Activated T-cell treated with anti-CD3 and anti-CD28 coated beads, Interleukin-2, amount 50 U/mL, for 72 hours (primary cell): ENCODE measurements at places on chromosomes 2 and 18. TPM values are rescaled to one million over a fixed set of nuclear protein-coding genes. Genes with fewer than 3 reads are reported as not detected.

DNA sequence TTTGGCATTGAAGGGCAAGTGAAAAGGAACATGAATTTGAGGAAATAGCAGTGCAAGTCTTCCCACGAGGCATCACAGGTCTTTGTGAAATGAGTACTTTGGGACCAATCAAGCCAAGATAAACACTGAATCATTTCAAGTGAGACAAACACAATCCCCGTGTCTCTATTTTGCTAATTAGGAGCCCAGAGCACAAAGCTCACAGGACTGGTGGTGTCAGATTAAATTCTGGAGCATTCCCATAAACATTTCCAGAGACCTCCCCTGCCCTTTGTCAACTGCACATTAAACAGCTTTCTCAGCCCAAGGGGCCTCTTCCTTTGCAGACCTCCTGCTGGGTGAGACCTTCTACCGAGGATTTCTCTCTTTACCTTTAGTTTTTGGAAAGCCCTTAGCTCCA is 50.7 kb downstream of the DAPL1 start:
- H3K27me3 ChIP-seq, result no peaks in the 10 kb centered on the region
- H3K27ac ChIP-seq, result no peak overlapping the region
- H3K4me3 ChIP-seq, result no peak overlapping the region

DNA sequence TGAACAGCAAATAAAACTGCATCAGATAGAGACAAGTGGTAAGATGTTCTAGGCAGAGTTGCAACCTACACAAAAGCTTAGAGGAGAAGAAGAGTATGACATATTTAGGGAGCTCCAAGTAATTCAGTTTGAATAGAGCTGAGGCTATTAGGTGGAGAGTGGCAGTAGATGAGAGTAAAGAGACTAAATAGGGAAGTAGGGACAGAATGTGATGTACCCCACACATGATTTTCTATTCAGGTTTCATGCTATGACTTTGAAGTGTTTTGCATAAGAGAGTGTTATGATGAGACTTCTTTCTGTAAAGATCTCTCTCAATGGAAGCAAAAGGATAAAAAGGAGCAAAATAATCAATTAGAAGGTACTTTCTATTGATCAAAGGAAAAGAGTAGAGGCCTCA is 206.8 kb upstream of the ERBB4 start:
- no peaks in the 10 kb centered on the region for H3K36me3 ChIP-seq
- H3K4me1 ChIP-seq, result no peaks in the 10 kb centered on the region
- no peaks in the 10 kb centered on the region for H3K27me3 ChIP-seq
- no peak for DNase-seq
- H3K27ac ChIP-seq, result no peak overlapping the region

DNA sequence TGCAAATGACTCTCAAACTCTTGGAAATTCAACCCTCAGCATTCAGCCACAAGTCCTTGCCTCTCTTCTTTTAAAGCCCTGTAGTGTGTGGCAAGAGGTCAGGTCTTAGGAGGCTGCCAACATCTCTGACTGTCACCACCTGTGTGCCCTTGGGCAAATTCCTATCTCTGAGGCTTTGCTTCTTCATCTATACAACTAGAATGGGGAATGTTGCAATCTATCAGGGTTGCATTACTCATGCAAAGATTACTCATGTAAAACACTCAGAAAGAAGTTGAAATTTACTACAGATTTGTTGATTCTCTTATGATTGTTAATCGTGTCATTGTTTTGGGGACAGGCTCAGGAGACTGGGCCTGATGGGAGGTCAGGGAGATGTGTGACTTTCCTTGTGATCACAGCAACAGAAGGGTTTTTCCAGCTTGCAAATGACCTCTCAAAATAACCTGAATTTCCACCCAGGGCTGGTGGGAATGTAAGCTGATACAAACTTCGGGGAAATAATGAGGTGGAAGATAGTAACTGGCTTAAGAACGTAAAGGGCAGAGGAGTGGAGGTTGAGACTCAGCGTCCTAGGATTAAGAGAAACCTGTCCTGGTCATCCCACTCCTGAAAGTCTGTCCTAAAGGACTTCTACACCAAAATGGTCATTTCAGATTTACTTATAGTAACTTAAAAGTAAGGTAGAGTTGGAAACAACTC is 32.1 kb upstream of the SIGLEC15 start:
- H3K4me3 ChIP-seq, result no peak overlapping the region
- peaks cover 4% of the 10 kb centered on the region for H3K36me3 ChIP-seq
- no peak for DNase-seq

DNA sequence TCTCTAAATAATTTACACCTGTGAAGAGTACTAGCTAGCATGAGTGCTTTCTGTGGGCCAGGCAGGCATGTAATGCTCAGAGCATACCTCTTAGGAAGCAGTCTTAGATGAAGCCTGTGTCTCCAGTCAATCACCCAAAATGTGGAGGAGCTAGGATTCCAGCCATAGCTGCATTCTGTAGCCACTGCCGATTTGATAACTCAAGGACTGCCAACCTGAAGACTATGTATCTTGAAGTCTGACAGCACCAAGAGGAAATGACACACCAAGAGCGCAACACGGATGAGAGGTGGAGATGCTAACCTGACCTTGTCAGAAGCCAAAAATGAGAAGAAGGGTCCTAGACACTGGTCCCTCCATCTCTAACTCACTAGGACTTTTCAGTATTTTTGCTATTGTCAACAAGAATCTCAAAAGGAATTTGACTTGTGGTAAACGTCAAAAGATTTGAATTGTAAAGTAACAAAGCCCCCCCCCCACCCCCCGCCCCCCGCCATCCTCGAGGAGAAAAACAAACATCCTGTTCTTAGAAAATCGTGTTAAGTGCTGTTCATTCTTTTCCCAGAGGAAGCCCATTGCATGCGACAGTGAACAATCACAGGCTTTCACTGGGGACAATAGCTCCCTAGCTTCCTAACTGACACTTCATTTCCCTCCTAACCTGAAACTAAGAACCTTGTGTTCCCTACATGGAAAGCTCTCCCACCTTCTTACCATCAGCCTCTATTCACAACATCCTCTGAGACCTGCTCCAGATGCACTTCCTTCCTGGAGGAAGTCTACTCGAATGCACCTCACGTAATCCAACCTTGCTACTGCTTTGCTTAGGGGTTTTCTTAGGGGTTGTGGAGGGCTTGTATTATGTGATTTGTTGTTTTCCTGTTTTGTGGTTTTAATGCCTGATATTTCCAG is 14.7 kb downstream of the CDC42EP3 start:
- H3K36me3 ChIP-seq, result peaks cover 2% of the 10 kb centered on the region
- peaks cover 84% of the 10 kb centered on the region for H3K4me1 ChIP-seq
- H3K4me3 ChIP-seq, result peak overlapping the region; percentile 64

DNA sequence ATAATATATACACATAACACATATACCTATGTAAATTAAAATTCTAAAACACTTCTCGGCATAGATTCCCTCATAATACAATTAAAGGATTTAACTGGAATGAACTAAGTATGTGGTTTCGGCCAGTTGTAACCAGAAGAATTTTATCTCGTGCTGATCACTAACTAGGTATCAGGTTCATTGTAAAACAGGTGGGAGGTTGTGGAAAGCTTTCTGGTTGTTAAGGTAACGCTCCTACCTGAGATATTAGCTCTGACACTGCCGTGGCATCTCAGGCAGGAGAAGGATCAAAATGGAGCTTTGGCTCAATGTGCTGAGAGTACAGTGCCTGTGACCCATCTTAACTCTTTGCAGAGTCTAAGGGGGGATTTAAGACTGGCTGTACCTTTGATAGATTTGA is 42.5 kb downstream of the SLC9A2 start:
- H3K27ac ChIP-seq, result peak overlapping the region; percentile 5
- H3K36me3 ChIP-seq, result no peaks in the 10 kb centered on the region
- H3K27me3 ChIP-seq, result peaks cover 8% of the 10 kb centered on the region
- DNase-seq, result no peak
- H3K4me1 ChIP-seq, result peaks cover 49% of the 10 kb centered on the region

- peaks cover 36% of the 10 kb centered on the region for H3K27me3 ChIP-seq
- DNase-seq, result no peak
- H3K36me3 ChIP-seq, result no peaks in the 10 kb centered on the region
These were observed 14.3 kb downstream of the IGFBP5 start for GRCh38 chr2:216680951-216681629.

DNA sequence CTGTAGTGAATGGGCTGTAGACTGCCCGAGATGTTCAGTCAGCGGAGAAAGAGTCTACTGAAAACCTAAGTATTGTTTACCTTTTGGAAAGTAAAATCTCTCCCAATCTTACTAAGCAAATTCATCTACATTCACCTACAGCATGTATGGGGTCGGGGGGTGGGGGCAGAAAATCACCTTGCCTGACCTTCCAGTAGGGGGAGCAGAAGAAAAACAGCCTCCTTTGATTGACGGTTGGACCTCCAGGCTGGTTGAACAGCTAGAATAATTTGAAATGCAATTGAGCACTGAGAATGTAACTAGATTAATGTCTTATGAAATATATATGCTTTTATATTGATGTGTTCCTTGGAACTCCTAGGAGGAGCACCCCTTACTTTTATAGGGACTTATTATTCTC is 10.0 kb downstream of the LRATD1 start:
- H3K27me3 ChIP-seq, result peaks cover under 1% of the 10 kb centered on the region
- no peak for DNase-seq
- no peak overlapping the region for H3K27ac ChIP-seq
- no peaks in the 10 kb centered on the region for H3K4me1 ChIP-seq
- H3K36me3 ChIP-seq, result no peaks in the 10 kb centered on the region

DNA sequence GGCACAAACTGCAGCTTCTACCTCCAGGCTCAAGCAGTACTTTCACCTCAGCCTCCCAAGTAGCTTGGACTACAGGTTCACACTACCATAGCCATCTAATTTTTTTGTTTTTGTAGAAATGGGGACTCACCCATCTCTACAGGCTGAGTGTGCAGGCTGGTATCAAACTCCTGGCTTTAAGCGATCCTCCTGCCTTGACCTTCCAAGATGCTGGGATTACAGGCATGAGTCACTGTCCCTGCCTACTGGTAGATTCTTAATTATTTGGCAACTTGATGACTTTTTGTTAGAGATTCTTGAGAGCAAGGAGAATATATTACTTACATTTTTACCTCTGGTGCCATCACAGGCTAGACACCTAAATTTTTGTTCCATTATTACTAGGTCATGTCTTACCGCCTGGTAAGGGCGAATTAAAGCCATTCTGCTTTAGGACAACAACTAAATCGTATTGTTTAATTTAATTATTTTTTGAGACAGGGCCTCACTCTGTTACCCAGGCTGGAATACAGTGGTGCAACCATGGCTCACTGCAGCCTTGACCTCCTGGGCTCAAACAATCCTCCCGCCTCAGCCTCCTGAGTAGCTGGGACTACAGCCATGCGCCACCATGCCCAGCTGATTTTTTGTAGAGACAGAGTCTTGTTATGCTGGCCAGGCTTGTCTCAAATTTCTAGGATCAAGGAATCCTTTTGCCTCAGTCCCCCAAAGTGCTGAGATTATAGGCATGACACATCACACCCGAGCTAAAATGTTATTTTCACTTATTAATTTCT is 15.7 kb downstream of the DYNC1I2 start:
- H3K4me3 ChIP-seq, result no peak overlapping the region
- H3K27me3 ChIP-seq, result no peaks in the 10 kb centered on the region
- no peak overlapping the region for H3K27ac ChIP-seq
- peaks cover 3% of the 10 kb centered on the region for H3K36me3 ChIP-seq
- peaks cover 13% of the 10 kb centered on the region for H3K4me1 ChIP-seq
- DNase-seq, result no peak

- peaks cover 13% of the 10 kb centered on the region for H3K27me3 ChIP-seq
- H3K27ac ChIP-seq, result no peak overlapping the region
These were observed 184.3 kb upstream of the SIX2 start for GRCh38 chr2:45193581-45193980.

DNA sequence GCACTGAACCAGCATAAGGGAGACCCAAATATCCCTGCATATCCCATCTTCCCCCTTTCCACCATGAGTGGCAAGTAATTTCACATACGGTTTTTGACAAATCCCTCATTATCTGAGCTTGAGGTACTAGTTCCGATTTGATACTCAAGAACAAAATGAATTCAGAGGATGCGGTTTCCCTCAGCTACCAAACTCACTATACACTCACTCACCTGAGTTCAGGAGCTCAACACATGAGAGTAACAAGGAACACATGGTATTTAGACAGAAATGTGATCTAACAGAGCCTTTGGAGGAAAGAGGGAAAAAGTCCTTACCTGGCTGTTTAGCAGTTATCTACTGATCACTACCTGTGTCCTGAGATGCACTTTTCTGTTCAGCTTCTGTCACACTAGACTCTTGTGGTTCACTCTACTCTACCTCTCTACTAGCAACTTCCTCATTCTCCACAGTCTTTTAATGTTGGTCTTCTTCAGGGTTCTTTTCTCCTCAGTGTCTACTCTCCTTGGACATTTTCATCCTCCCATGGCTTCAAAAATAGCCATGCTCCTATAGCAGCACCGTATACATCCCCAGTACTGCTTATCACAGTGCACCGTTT is 25.1 kb downstream of the ASXL2 start:
- peak overlapping the region; percentile 62 for H3K4me3 ChIP-seq
- H3K4me1 ChIP-seq, result peaks cover 48% of the 10 kb centered on the region
- H3K27ac ChIP-seq, result peak overlapping the region; percentile 92
- no peaks in the 10 kb centered on the region for H3K36me3 ChIP-seq
- DNase-seq, result peak; percentile 21
- H3K27me3 ChIP-seq, result no peaks in the 10 kb centered on the region

- no peaks in the 10 kb centered on the region for H3K27me3 ChIP-seq
- no peak for DNase-seq
- H3K4me1 ChIP-seq, result no peaks in the 10 kb centered on the region
These were observed 214.8 kb upstream of the PID1 start for GRCh38 chr2:229485857-229486256.

DNA sequence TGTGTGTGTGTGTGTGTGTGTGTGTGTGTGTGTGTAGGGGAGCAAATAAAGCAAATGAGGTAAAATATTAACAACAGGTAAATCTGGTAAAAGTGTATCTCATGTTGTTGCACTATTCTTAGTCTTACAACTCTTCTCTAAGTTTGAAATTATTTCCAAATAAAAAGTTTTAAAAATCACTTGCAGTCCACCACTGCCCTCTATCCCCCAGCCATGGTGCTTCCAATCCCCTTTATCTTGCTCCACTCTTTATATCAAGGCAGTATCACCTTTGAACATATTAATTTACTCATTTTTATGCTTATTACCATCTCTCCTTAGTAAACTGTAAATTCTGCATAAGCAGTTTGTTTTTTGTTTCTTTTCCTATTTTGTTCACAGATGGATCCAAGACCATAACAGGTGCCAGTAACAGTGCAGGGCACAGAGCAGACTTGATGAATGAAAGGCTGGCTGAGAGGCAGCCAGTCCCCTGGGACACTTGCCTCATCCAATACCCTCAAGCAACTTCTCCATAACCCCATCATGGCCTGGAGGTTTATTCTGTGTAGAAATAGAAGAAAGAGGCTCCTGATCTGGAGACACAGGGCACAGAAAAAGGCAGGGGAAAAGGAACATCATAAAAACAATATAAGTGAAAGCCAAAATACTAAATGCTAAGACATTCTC is 67.6 kb downstream of the LDAH start:
- H3K36me3 ChIP-seq, result peaks cover 23% of the 10 kb centered on the region
- H3K4me3 ChIP-seq, result no peak overlapping the region
- no peak overlapping the region for H3K27ac ChIP-seq
- H3K4me1 ChIP-seq, result peaks cover 10% of the 10 kb centered on the region
- no peak for DNase-seq

GRCh38 chr2:203510256-203510940 is 24.7 kb downstream of the RAPH1 start:
- no peak overlapping the region for H3K27ac ChIP-seq
- peaks cover 1% of the 10 kb centered on the region for H3K36me3 ChIP-seq
- peaks cover 4% of the 10 kb centered on the region for H3K4me1 ChIP-seq

Gene SPP2
- not detected for total RNA-seq

Gene MERTK
- 3.0 TPM for total RNA-seq

Gene EMX1
- total RNA-seq, result 0.44 TPM

Gene C2orf66
- total RNA-seq, result 0.60 TPM

Gene TPO
- total RNA-seq, result not detected

Gene ALLC
- not detected for total RNA-seq

Gene FOXI3
- not detected for total RNA-seq

Gene C2orf92
- 15.2 TPM for total RNA-seq

Gene GPR35
- 50.7 TPM for total RNA-seq

Gene RASGRP3
- 3.8 TPM for total RNA-seq

Gene AGXT
- total RNA-seq, result not detected

Gene PARD3B
- 0.74 TPM for total RNA-seq

Gene ABHD1
- total RNA-seq, result 0.34 TPM
